ENCODE measurements at places on chromosomes 16 and 17.

- DNase-seq = no peak
Measured at GRCh38 chr16:63653044-63653839, 1468.6 kb downstream of the CDH11 start.

DNA sequence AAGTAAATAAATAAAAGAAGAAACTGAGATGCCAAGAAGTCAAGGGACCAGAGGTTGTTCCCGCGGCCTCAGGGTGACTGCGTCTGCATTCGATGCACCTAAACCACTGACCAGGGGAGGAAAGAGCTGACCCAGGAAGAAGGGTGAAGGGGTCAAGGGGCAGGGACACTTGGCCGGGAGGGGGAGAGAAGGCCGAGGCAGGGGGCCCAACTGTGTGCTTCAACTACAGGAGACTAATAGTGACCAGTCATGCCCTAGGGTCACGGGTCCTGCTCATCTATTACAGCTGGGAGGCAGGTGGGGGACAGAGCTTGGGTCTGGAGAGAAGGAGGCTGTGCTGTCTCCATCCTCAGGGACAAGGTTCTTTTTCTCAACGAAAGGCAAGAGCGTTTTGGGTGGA, 44.8 kb downstream of the TIMM22 start:
- no peak for DNase-seq

DNA sequence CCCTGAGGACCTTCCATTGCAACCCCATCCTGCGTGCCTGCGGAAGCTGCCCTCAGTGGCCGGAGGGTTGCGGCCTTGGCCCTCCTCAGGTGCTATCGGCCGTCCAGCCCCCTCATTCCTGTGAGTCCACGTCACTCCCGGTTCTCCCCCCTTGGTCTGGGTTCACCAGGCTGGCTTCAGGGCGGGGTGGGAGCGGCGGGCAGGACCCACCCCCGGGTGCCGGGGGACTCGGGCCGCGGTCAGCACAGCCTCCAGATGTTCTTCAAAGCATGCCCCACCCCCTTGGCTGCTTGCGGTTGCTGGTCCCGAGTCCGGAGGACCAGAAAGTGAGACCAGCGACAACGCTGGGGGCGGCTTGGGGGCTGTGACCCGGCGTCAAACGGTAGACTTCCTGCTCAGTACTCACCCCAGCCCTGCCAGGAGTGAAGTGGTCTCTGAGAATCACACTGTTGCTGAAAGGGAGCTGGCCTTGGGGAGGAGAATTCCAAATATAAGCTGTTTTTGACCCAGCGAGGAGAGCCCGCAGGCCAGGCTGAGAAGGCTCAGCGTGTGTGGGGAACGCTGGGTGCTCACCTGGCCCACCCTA, 4.5 kb downstream of the ZNF469 start:
- DNase-seq = no peak

DNA sequence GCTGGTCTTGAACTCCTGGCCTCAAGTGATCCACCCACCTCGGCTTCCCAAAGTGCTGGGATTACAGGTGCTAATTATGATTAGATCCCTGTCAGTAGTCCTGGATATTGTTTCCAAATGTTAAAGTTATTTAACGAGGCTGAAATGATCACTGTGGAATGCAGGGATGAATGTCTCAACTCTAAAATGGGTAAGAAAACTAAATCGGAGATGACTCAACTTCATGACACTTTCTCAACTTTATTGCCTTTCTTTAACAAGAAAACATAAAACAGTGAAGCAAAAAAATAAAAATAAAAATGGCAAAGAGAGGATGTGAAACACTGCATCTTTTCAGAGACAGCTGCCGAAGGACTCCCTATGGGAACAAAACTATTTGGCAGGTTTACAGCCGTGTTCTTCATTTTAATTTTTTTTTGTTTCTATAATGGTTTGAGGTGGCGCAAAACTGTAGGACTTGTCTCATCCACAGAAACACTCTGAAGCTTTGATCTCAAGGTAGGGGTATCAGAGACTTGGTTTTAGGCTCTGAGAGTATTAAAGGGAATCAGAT, 382.0 kb downstream of the GRIN2A start:
- no peak for DNase-seq

- no peak for DNase-seq
Measured at GRCh38 chr17:35433075-35433894, 985 bp upstream of the SLFN12 start.

GRCh38 chr16:85017151-85017550, 5.8 kb upstream of the ZDHHC7 start:
- no peak for DNase-seq

DNA sequence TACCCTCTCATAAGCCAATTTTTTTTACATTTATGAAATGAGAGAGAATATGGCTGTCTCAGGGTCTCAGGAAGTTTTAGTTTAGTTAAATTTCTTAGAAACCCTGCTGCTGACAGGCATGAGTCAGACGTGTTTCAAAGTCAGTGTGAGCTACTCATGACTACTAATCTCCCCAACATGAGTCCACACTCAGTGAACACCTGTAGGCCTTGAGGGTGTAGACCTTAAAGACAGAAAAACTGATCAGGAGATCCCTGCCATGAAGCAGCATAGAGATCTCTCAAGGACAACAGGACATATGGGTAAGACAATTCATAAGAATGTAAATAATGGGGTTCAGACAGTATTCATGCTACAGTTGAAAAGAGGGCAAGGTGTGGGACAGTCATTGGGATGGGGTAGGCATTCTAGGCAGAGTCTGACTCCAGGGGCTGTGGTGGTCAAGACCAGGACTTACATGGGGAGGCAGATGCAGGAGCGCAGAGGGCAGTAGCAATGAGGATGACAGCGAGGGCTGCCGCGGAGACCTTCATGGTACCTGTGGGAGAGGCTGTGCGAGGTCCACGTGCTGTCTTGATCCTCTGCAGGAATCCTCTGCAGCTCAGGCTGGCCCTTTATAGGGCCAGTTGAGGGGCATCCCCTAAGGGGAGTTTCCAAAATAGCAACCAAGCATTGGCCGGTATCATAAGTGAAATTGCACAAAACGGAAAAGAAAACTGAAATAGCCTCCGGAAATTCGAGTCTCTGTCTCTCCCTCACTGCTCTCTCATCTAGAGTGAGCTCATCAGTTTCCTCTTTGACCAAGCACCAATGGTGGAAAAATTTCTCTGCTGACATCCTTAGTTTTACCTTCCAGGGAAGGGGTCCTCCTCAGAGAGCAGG, at the start of gene CCL5:
TSS of gene CCL5 (minus strand) at position 588 of the 882 bp plus-strand sequence.
- no peak for DNase-seq

- DNase-seq = no peak
Measured at GRCh38 chr16:85075236-85075924, 36.9 kb downstream of the CIBAR2 start.

GRCh38 chr17:39405436-39405835, 4.0 kb upstream of the FBXL20 start:
- no peak for DNase-seq

DNA sequence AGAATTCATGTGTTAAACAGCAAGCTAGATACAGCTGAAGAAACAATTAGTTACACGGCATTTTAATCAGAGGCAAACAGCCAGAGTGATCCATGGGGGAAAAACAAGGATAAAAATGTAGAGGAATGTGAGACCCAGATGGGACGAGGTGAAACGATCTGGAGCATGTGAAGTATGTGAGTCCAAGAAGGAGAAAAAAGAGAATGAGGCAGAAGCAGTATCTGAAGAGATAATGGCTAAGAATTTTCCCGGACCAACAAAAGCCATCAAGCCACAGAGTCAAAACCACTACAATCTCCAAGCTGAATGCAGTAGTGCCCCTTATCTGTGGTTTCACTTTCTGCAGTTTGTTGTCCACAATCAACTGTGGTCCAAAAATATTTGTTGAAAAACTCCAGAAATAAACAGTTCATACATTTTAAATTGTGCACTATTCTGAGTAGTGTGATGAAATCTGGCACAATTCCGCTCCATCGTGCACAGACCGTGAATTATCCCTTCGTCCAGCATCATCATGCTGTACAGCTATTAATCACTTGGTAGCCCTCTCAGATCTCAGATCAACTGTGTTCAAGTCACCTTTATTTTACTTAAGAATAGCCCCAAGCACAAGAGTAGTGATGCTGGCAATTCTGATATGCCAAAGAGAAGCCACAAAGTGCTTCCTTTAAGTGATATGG, 18.8 kb downstream of the MYH10 start:
- DNase-seq = no peak

- DNase-seq = no peak
Measured at GRCh38 chr17:40606548-40607353, 40.9 kb downstream of the SMARCE1 start.

GRCh38 chr17:80998748-80999535, 7.3 kb downstream of the CHMP6 start:
- no peak for DNase-seq

- DNase-seq = no peak
Measured at GRCh38 chr16:57386381-57386951, 14.2 kb downstream of the CX3CL1 start.

DNA sequence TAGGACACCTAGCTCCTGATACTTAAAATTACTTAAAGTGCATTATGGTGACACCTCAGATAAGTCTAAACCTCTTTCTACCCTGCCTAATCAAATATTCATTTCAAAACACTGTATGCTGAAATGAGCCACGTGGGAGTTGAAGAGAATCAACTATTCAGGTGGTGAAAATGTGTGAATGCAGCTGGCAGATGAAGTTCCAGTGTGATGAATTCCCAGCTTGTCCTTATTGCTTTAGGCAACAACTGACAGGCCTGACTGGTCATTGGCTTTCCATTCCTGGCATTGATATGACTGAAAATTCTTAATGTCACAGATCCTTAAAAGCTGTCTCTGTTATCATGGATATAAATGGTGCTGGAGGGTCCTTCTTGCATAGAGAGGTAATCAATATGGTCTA, 301.9 kb upstream of the TBX2 start:
- DNase-seq = no peak

DNA sequence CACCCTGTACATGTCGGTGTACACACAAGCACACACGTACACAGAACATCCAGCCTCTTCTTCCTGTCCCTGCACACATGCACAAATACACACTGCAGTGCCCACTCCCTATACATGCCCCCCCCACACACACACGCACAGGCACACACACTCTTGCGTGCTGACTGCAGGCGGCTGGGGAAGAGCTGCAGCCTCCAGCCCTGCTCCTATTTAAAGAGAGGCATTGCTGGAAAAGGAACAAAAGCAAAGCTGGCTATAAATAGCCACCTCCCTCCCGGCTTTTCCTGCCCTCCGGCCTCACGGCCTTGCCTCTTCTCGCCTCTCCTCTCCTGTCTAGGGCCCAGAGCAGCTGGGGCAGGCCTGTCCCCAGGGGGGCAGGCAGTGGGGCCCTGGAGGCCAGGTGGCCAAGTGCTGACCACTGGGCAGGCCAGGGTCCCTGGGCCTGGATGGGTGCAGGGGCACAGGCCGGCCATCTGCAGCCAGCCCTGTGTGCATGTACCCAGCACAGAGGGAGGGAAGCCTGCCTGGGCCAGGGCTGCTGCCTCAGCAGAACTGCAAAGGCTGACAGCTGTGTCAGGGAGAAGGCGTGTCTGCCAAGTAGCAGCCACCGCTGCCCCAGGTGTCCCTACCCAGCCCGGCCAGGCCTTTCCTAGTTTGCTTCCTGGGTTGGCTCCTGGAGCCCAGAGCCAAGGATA, 25.4 kb downstream of the RTN4RL1 start:
- no peak for DNase-seq

- DNase-seq = peak; percentile 96
Measured at GRCh38 chr17:4966844-4967538, 626 bp downstream of the SPAG7 start.

DNA sequence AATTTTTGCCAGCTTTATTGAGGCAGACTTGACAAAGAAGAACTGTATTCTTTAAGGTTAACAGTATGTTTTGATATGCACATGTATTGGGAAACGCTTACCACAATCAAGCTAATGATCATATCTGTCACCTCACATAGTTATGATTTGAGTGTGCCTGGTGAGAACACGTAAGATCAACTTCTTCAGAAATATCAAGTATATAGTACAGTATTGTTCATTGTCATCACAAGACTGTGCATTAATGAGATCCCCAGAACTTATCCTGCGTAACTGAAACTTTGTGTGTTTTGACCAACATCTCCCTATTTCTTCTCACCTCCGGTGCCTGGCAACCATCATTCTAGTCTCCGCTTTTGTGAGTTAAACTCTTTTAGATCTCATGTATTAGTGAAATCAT, 756.4 kb upstream of the EEF2KMT start:
- no peak for DNase-seq

DNA sequence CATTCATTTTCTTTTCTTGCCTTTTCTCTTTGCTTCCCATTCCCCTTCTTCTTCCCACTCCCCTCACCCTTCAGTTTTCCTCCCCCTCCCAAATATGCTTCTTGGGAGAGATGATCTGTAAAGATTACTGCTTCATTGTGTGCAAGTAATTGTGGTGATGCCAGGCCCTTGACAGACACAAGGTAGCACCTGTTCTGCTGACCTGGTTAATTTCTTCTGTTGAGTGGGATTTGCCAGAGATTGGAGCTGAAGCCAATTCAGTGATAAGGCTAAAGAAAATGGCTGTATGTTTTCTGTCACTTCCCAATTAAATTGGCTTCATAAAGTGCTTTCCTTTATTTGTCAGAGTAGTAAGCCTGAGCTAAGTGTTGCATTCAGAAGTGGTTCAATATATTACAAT, 44.5 kb downstream of the AATF start:
- no peak for DNase-seq
